ENCODE measurements at places on chromosomes 11 and 22. TPM values are rescaled to one million over a fixed set of nuclear protein-coding genes. Genes with fewer than 3 reads are reported as not detected.

ZBED5 gene
- total RNA-seq, result 53.2 TPM

SCT gene
- total RNA-seq, result not detected

PRG3 gene
- not detected for total RNA-seq

KLHL35 gene
- 51.4 TPM for total RNA-seq

CCDC87 gene
- 1.0 TPM for total RNA-seq

TIGD3 gene
- total RNA-seq, result 3.2 TPM

- no peak for DNase-seq
Observed at GRCh38 chr11:86664930-86665329, 7.5 kb downstream of the ME3 start.

GRCh38 chr11:22304337-22304961 lies 33.7 kb upstream of the SLC17A6 start:
- no peak for DNase-seq

DNA sequence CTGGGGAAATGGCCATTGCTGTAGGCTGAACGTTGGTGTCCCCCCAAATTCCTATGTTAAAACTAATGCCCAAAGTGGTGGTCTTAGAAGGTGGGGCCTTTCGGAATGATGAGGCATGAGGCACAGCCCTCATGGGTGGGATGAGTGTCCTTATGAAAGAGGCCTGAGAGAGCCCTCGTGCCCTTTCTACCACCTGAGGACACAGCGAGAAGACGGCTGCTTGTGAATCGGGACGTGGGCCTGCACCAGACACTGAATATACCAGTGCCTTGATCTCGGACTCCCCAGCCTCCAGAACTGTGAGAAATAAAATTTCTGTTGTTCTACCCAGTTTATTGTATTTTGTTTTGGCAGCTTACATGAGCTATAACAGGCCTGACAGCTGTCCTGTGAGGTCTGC lies 162.9 kb upstream of the B3GAT1 start:
- DNase-seq, result no peak

GRCh38 chr11:36792996-36793914 lies 195.2 kb upstream of the RAG2 start:
- peak; percentile 5 for DNase-seq

DNA sequence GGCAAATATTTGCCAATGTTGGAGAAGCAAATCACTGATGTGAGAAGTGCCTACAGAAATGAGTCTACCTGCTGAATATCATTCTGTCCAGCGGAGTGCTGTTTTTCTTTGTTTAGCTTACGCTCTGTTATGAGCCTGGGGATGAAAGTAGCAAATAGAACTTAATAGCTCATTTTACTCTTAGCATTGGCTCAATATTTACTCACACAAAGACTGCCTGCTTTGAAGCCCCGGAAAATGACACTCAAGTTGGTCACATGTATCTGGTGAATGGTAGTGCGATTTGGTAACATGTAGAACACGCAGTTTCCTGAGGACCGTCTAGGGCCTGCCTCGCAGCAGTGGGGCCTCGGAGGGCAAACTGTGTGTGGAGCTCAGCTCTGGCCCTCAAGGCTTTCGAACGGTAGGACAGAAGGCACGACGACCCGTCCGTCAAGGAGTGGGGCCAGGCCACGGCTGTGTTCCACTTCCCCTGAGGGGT lies 38.9 kb downstream of the TBC1D22A start:
- peak; percentile 42 for DNase-seq

- no peak for DNase-seq
Observed at GRCh38 chr11:114256176-114256966, 39.8 kb upstream of the NNMT start.

- DNase-seq, result peak; percentile 69
Observed at GRCh38 chr11:123174196-123175183, 20.6 kb downstream of the CLMP start.

DNA sequence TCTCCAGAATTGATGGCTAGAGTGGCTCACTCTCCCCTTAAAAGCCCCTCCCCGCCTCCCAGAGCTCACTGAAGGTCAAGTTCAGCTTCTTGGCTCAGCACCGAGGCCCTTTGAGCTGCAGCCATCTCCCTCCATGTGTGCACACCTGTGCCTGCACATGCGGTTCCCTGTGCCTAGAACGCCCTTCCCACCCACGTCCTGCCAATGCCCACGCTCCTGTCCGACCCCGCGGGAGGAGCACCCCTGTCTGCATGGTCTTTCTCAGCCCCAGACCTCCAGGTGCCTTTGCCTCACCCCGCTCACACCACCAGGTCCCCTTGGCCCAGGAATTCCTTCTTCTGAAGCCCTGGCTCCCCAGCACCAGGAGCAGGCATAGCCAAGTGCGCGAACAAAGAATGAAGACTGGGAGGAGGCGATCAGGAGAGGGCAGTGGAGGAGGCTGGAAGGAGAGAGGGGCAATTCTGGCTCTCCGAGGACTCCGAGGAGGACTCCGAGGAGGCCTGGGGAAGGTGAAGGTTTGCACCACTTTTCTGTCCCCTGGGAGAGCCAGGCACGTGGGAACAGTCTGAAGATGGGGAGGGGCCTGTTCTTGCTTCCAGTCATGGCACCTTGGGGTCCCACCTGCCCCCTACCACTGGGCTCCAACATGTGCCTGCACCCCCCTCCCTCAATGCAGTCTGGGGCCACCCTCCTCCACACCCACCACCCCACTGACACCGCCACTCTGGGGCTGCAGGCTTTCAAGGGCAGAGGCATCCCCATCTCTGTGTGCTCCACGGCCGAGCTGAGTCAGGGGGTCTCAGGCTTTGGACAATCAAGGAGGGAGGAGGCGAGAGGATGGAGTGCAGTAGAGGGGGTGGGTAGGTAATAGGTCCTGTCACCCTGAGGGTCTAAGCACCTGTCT lies 17.7 kb downstream of the IGF2 start:
- DNase-seq, result no peak

DNA sequence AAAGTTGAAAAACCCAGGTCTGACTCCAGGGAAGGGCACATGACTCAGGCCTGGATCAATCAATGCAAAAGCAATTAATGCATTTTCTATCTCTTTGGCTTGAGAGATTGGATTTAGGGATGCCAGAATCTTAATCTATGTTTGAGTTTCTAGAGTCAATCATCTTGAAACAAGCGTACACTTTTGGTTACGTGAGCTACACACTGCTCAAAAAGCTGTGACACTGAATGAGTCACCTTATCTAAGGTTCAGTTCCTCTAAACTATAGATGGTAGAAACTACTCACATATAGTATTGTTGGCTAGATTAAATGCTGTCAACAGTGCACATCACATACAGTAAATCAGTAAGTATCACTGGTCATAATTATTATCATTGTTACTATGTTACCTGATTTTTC lies 24.2 kb downstream of the MRE11 start:
- no peak for DNase-seq

GRCh38 chr11:17923217-17923616 lies 89.6 kb downstream of the SERGEF start:
- no peak for DNase-seq

- peak; percentile 23 for DNase-seq
Observed at GRCh38 chr11:108524422-108524821, 26.2 kb upstream of the POGLUT3 start.

DNA sequence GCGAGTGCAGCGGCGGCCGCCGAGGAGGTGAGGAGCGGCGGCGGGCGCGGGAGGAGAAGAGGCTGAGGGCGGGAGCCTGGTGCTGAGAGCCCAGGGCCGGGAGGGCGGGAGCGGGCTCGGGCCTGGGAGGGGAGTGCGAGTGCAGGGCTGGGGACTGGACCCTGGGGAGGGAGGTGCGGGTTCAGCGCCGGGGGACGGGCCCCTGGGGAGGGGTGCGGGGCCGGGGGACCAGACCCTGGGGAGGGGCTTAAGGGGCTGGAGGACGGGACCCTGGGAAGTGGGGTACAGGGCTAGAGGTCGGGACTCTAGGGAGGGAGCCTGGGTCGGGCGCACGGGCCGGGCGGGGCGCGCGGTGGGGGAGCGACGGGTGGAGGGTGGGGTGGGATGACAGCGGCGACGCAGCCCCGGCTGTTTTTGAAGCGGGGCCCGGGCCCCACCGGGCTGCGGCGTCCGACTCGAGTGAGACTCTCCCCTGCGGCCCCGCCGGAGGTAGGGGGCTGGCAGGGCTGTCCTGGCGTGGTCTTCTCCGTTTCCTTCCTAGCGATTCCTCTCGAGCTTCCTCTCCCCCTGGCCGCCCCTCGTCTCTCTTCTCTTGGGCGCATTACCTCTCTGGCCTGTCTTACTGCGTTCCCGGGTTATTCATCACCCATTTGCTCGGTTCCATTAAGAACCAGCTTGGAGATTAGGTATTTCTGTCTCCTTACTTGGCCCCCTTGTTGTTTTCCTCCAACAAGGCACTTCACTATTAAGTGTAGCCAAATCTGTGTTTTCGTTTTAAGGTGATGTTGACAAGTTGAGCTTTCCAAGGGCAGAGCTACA lies 754 bp downstream of the NUP50 start:
- DNase-seq, result no peak

DNA sequence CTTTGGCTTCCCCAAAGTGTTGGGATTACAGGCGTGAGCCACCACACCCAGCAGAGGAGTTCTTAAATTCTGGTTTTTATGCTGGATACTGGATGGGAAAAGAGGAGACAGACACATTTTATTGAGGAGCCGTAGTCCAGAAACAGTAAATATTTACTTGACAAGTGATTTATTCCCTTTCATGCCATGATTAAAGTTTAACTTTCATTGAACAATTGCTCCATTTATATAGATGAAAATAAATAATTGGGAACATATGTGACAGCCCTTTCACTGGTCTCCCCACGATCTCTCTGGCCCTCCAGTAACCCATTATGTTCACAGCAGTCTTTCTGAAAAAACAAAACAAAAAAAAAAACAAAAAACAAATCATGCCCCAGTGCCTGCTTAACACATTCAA lies 19.3 kb upstream of the GRK3 start:
- no peak for DNase-seq

DNA sequence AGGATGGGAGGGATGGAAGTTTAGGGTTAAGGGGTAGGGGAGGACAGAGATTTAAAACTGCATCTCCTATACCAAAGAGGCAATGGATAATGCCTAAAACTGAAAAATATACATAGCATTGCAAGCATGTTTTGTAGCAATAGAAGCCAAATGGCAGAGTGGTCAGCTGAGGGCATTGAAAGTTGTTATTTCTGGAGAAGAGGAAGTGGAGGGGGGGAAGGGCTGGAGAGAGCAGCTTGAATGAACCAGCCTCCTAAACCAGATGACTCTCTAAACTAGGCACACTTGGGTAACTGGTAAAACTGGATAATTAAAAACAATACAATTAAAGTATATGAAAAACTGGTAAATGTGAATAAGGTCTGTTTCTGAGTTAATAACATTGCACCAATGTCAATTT lies 70.3 kb upstream of the TP53I11 start:
- no peak for DNase-seq

DNA sequence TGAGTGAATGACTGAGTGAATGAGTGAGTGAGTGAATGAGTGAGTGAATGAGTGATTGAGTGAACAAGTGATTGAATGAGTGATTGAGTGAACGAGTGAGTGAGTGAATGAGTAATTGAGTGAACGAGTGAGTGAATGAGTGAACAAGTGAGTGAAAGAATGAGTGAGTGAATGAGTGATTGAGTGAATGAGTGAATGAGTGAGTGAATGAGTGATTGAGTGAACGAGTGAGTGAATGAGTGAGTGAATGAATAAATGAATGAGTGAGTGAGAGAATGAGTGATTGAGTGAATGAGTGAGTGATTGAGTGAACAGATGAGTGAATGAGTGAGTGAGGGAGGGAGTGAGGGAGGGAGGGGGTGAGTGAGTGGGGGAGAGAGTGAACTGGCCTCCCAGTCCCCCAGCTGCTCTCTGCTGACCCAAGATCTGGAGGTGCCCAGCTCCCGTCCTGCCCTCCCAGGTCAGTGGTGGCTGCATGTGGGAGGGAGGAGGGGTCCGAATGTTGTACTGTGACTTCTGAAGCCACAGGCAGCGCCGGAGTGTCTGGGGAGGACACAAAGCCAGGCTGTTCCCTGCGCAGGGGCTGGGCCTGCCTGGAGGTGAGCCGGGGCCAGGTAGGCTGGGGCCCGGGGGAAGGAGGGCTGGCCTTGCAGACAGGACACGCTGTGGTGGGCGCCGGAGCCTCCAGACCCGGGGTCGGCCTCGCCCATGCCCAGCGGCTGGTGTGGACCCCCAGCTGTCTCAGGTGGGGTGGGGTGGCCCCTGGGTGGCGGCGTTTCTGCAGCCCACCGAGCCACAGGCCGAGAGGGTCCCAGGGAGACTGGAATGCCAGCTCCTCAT lies 17.8 kb upstream of the PIM3 start:
- DNase-seq, result no peak

GRCh38 chr22:41487037-41487935 lies 18.4 kb downstream of the ACO2 start:
- no peak for DNase-seq

DNA sequence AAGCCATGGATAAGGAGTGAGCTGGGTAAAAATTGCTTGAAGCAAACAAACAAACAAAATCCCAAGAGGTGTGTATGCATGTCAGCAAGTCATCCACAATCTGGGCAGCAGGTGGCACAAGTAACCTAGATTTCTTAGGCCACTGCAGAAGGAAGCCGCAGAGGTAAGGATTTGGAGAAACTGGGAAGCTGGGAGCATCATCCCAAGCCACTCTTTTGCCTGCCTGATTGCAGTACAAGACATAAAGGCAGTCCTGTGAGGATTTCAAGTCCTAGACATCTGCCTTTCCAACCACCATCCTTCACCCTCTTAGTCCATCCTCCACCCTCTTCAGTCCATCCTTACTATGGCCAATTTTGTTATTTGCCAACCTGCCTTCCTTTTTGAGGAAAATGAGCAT lies 67.2 kb upstream of the BMAL1 start:
- DNase-seq, result peak; percentile 76

DNA sequence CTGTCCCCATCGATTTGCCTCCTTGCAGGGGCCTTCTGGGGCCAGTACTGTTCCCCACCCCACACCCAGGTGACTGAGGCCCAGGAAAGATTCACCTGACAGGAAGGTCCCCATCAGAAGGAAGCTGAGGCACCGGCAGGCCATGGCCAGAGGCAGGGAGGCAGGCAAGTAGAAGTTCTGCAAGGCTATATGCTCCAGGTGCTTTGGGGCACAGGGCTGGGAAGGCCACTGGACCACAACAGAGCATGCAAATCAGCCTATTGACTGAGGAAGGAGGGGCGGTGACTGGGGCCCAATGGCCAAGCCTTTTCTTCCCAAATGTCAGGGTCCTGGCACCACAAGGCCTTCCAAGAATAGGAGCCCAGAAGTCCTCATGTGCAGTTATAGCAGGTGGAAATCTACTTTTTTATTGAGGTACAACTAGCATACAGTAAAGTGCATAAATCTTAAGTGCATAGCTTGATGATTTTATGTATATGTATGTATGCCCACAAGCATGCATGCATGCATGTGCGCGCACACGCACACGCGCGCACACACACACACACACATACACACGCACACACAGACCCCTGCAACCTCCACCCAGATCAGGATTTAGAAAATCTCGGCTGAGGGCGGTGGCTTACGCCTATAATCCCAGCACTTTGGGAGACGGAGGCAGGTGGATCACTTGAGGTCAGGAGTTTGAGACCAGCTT lies at the start of gene VPREB3:
TSS of gene VPREB3 (minus strand) at position 206 of the 700 bp plus-strand sequence. CDS start at position 144, 62 bp downstream.
- no peak for DNase-seq

Data from Caco-2 (cell line).